ENCODE measurements at places on chromosomes 12 and 14.

DNA sequence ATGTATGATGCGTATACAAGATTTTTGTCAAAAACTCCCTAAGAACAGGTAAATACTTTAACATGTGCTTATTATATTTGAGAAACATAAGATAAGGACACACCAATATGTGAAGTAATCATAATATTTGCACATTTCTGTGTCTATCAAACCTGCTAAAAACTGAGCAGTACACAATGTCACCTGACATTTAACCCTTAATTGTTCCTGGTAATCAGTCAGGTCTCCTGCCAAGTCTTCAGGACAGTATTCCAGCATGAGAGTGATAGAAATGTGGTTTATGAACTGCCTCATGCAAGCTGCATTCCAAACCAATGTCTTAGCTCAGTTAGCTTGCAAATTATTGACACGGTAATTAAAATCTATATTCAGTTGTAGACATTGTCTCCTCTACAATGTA lies 4.2 kb downstream of the SOX5 start:
- DNase-seq: no peak

DNA sequence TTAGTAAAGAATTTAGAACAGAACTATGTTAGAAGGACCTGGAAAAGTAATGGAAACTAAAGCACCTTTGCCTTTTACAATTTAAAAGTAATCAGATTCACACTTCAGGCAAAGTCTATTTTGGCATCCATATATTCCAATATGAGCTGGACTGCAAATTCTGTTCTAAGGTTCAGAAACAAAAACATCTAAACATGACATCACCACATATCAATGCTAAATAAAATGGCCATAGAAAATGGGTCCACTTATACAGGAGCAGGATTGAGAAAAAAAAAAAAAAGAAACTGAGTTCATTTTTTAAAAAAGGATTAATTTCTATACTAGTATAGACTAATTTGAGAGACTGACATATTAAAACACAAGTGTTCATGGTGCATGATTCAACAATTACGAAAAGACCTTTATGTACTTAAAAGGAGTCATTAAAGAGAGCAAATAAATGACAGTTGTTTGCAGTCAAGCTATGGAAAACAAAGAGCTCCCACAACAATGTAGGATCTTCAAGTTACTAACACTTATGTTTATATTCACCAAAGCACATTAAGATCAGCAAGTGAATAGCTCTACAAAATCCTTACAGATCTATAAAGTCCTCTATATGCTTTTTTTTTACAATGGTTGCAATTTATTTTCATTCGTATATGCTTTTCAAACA lies 45.7 kb downstream of the DICER1 start:
- no peak for DNase-seq

DNA sequence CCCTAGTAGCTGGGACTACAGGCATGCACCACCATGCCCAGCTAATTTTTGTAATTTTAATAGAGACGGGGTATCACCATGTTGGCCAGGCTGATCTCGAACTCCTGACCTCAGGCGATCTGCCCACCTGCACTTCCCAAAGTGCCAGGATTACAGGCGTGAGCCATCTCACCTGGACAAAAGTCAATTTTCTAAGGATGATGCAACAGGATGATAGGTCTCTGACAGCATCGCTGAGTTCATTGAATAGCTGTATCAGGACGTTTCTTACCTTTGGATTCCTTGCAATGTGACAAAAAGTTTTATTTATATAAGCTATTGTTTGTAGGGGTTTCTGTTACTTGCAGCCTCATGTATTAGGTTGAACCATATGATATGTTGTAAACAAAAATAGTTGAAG lies 55.5 kb upstream of the PCED1B start:
- DNase-seq: no peak

- no peak for DNase-seq
Measured at GRCh38 chr12:89098441-89099112, 253.7 kb downstream of the DUSP6 start.

- DNase-seq: no peak
Measured at GRCh38 chr14:59239022-59239421, 50.6 kb downstream of the DAAM1 start.

GRCh38 chr14:94113490-94113889 lies 3.0 kb downstream of the IFI27 start:
- no peak for DNase-seq

GRCh38 chr14:31592631-31593030 lies 31.4 kb downstream of the NUBPL start:
- no peak for DNase-seq

GRCh38 chr12:21941506-21942376 lies 515 bp upstream of the ABCC9 start:
- peak; percentile 28 for DNase-seq

- DNase-seq: no peak
Measured at GRCh38 chr12:25546318-25546717, 6.8 kb downstream of the LMNTD1 start.

GRCh38 chr12:68292151-68292943 lies 38.9 kb upstream of the IL22 start:
- DNase-seq: no peak

- DNase-seq: no peak
Measured at GRCh38 chr12:109822951-109823411, 10.2 kb downstream of the TRPV4 start.

- no peak for DNase-seq
Measured at GRCh38 chr12:119459481-119459880, 125.0 kb downstream of the CCDC60 start.

GRCh38 chr12:29148911-29149690 lies at the start of gene FAR2:
Gene FAR2 (plus strand): TSS chr12:29149278. CDS start chr12:29270450, 121,172 bp downstream.
- DNase-seq: no peak

- DNase-seq: no peak
Measured at GRCh38 chr12:5430641-5431603, 986 bp upstream of the NTF3 start.

GRCh38 chr12:55736780-55737580 lies 5.9 kb upstream of the GDF11 start:
- peak; percentile 86 for DNase-seq

GRCh38 chr12:14962153-14962539 lies 745 bp upstream of the ARHGDIB start:
- no peak for DNase-seq

- DNase-seq: no peak
Measured at GRCh38 chr12:116313194-116313927, 35.9 kb upstream of the MED13L start.

GRCh38 chr14:47541662-47542061 lies 133.7 kb downstream of the MDGA2 start:
- DNase-seq: no peak

DNA sequence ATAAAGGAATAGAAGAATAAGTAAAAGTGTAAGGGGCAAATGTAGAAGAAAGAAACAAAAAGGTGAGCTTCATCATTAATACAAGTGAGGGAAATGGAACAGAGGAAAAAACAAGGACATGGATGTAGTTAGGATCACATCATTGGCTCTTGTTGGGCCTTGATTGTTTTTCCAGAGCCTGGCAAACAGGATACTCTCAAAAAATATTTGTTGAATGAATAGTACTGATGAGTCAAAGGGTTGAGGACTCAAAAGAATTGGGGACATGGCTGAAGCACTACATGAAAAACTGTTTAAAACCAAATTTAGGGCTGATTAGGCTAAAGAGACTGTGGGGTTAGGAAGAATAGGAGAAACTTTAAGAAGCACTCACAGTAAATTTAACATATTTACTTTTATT lies 11.4 kb upstream of the SRP54 start:
- no peak for DNase-seq

DNA sequence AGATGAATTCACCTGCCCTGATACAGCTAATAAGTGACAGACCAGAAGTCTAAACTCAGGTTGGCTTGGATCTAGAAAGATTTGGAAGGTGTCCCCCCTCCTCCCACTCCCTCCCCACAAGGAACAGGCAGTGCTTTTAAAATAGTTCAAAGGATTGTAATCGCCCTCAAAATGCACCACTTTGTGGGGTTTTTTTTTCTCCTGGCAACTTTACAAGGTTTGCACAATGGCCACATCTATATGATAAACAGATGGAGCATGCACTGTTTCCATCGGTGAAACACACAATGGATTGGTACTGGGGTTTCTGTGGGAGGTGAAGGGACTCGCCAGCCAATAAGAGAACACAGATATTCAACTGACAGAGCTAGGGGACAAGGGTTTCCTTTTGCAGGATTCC lies 137.4 kb downstream of the LLPH start:
- no peak for DNase-seq
